ENCODE measurements at places on chromosomes 12 and 14. TPM values are rescaled to one million over a fixed set of nuclear protein-coding genes. Genes with fewer than 3 reads are reported as not detected.

Gene SLC6A15
- total RNA-seq, result 71.4 TPM

Gene SERPINA1
- 6.8 TPM for total RNA-seq

Gene LRRC23
- 14.5 TPM for total RNA-seq

Gene DIO3
- 4.1 TPM for total RNA-seq

Gene IL22
- total RNA-seq, result not detected

Gene GARIN6
- not detected for total RNA-seq

Gene P2RX7
- total RNA-seq, result 4.0 TPM

Gene SLC5A8
- 1.9 TPM for total RNA-seq

Gene FAM186B
- total RNA-seq, result 0.44 TPM

Gene TAPBPL
- 15.7 TPM for total RNA-seq

Gene MDGA2
- 25.9 TPM for total RNA-seq

Gene KCNA5
- total RNA-seq, result 24.7 TPM

Gene PIK3C2G
- total RNA-seq, result 2.5 TPM

Gene TULP3
- total RNA-seq, result 22.8 TPM

Gene SMIM10L1
- total RNA-seq, result 11.3 TPM

Gene CLMN
- total RNA-seq, result 25.3 TPM

Gene AMN
- total RNA-seq, result 0.33 TPM

Gene CEBPE
- not detected for total RNA-seq

Gene INTS13
- 43.8 TPM for total RNA-seq

Gene AICDA
- total RNA-seq, result 0.66 TPM

Gene COPZ1
- 129 TPM for total RNA-seq

Gene MARCHF9
- 15.1 TPM for total RNA-seq

Gene TSPAN9
- total RNA-seq, result 196 TPM

Gene INHBC
- total RNA-seq, result not detected

Gene EIF2S3B
- total RNA-seq, result 0.55 TPM

All from camera-type eye (tissue), 1 donor.